ENCODE measurements at places on chromosomes 2 and 18.
A peak's percentile ranks its signal among the peaks of the same experiment; 100 is the strongest.

- DNase-seq = no peak
Measured at GRCh38 chr2:119015845-119016244, 73.9 kb downstream of the MARCO start.

DNA sequence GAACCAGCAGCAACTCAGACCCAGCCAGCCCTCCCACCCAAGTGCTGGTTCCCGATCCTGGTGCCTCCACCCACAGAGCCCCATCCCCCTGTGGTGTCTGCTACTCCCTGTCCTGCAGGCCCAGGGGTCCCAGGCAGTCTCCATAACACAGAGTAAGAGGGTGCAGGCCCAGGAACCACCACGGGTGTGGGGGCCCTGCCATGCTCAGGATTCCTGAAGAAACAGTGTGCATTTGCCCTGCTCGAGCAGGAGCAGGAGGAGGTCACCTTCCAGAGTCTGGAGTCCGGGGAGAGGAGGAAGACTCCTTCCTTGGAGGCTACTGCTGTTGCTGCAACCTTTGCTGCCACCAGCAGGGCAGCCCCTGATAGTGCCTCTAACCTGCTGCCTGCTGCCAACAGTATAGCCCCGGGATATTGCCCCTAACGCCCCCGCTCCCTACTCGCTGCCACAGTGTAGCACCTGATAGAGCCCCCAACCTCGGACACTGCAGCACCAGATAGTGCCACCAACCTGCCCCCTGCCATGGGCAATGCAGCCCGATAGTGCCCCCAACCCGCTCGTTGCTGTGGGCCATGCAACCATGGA, 46.8 kb upstream of the ANKRD62 start:
- no peak for DNase-seq

DNA sequence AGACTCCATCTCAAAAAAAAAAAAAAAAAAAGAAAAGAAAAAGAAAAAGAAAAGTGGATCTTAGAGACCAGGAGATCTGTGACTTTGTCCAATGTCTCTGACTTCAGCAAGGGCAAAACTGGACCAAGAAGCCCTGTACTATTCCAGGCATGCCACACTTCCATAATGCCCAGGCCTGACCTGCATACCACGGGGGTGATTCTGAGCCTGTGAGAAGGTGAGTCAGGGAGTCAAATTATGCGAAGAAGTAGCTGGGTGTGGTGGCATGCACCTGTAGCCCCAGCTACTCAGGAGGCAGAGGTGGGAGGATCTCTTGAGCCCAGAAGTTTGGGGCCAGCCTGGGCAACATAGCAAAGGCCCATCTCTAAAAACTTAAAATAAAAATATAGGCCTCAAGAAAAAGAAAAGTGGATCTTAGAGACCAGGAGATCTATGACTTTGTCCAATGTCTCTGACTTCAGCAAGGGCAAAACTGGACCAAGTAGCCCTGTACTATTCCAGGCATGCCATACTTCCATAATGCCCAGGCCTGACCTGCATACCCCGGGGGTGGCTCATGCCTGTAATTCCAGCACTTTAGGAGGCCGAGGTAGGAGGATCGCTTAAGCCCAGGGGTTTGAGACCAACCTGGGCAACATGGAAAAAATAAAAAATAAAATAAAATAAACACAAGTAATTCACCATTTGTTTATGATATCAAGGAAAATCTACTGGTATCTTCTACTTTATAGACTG, 12.2 kb upstream of the PUM2 start:
- DNase-seq = no peak

DNA sequence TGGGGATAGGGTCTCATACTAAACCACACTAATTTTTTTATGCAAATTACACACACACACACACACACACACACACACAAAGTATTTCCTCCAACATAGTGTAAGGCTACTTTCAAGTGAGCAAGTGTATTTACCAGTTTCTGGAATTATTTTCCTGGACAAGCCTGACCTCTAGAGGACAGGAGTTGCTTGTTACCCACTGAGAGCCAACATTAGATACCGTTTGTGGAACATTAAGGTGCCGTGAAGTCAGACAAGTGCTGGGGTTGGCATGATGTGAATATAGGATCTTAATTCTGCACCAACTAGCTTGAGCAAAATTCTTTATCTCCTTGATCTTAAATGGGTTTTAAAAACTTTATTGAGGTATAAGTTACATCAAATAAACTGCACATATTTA, 39.3 kb upstream of the SERPINB2 start:
- DNase-seq = no peak

DNA sequence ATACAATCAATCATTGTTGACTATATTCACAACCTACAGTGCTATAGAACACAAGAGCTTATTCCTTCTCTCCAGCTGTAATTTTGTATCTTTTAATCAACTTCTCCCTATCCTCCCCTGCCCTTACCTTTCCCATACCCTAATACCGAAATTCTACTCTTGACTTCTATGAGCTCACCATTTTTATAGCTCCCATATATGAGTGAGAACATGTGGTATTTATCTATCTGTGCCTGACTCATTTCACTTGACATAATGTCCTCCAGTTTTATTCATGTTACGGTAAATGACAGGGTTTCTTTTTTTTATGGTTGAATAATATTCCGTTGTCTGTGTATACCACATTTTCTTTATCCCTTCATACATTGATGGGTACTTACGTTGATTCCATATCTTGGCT, 2.6 kb downstream of the MROH2A start:
- no peak for DNase-seq

DNA sequence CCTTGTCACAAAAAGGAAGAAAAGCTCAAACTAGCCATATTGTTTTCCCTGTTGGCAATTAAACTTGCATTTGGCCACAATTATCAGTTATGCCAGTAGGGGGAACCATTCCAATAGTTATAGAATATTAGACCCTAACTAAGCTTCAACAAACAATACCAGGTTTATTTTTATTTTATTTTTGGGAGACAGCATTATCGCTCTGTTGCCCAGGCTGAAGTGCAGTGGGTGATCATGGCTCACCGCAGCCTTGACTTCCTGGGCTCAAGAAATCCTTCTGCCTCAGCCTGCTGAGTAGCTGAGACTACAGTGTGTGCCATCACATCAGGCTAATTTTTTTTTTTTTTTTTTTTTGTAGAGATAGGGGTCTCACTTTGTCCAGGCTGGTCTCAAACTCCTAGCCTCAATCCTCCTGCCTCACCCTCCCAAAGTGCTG, 102.1 kb downstream of the ATAD2B start:
- DNase-seq = peak; percentile 15

Measured in stimulated activated CD4-positive, alpha-beta T cell treated with anti-CD3 and anti-CD28 coated beads, TNF-alpha, amount 100 ng/mL, for 24 hours (primary cell).